ENCODE measurements at places on chromosomes 16 and 17.

- no peak for DNase-seq
These were observed 108.6 kb downstream of the CCT6B start for GRCh38 chr17:34852614-34853013.

DNA sequence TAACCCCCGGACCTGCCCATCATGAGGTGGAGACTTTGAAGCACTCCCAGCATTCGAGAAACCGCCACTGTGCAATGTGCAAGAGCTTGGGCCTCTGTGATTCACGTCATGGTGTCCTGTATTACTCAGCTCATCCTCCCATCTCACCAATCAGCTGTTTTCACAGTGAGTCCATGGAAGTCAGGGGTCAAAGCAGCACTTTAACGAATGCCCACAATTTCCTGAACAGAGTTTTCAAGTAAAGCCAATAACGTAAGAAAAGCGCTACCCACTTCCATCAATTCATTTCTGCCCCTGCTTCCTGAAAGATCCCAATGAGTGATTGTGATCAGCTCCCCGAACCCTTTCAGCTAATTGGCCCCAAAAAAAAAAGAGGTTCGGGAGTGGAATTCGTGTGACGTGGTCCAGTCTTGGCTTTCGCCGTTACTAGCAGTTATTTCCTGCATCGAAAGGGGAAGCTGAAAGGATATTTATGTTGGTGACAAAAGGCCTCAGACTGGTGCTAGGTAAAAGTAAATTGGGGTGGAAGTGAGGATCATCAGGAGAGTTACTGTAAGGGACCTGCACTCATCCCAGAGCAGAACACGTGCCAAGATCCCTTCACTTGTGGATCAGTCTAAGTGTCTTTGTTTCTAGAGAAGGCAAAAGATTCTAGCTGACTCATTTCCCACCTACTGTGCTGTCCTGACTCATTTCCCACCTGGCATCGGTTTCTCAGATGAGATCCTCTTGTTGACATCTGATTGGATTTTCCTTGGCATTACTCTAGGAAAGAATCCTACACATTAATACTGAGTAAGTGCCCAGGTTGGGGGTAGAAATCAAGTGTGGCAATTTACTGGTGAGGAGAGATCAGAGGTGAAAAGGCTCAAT lies 136.7 kb upstream of the NUDT7 start:
- no peak for DNase-seq

DNA sequence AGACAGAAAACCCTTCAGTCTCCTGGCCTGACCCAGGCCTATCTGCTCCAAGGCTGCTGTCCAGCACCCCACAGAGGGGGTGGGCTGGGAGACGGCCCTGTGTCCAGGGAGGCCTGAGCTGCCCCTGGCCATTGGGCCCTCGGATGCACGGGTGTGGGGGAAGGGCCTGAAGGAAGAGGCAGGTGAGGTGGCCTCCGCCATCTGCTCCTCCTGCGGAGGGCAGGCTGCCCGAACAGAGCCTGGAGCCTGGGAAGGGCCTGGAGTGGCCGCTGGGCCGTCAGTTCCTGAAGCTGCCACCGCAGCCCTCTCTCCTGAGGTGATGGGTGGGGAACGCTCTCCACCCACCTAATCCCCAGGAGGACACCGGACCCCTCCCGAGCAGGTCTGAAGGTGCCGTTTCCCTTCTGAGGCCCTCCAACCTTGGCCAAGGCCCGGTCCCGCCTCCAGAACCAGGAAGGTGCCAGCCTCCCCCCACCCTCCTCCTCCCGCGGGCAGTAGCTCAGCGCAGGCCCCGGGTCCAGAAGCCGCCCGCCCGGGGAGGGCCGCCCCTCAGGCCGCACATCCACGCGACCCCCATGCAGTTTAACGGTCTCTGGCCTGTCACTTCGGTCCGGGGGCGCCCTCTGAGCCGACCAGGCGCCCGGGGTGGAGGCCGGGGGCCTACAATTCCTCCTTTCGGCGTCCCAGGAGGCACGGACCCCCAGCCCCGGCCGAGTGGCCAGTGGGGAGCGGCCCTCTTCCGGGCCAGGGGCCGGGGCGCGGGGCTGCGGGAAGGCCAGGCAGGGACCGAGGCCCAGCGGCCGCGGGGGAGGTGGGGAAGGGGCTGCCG lies 835 bp downstream of the FBXL16 start:
- no peak for DNase-seq

- no peak for DNase-seq
These were observed 18.3 kb upstream of the RASD1 start for GRCh38 chr17:17514361-17514992.

GRCh38 chr17:71067669-71068407 lies 898.5 kb downstream of the KCNJ2 start:
- DNase-seq, result no peak

DNA sequence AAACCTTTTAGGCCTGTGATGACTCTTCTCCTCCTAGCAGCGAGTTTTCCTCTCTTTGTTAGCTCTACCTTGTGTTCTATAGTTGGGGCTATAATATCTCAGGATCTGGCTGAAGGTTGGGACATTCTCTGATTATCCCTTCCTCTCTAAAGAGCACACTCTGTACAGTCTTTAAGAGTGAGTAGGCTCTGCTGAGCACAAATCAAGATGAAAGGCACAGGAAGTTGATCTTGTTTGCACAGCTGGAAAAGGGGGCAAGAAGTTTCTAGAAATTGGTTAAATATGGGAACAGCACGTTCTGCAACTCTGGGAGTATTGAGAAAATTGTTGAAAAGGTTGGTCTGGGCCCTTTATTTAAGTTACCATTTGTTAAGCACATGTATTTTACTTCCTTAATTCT lies 240.9 kb downstream of the CDH11 start:
- DNase-seq, result no peak

All from GM03348 (cell line).